ENCODE measurements at places on chromosomes 6 and 20.

DNA sequence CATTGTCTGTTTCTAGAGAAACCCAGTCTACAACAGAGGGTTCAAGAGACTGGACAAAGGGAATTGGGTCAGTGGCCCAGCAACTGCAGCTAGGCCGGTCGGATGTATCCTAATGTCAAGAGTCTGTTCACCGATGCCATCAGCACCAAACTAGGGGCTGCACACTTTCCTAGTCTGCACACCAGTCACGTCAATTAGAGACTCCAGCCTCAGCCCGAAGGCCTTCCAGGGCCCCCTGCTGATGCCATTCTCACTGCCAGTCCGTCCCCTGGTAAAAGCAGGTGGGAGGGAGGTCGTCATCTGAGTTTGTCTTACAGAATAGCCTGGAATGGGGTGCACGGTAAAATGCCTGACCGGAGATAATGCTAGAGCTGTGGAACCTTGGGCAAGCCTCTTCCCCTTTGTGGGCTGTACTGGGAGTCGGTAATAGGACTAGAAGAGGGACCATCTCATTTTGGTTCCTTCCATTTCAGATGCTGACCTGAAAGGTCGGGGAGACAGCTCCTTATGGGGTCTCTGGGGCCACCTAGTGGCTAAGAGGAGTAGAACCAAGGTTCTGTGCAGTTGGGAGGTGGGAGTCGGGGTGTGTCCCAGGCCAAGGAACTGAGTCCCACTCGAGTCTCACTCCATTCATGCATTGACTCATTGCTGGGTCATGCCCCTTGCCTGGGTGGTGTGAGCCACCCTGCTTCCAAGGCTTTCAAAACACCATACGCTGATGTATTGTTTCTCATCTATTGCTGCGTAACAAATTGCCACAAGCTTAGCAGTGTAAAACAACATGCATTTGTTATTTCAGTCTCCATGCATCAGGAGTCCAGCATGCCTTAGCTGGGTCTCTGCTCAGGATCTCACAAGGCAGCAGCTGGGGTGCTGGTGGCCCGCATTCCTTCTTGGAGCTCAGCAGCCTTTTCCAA is 5.1 kb downstream of the SOX12 start:
- peak; percentile 65 for DNase-seq

- peak; percentile 82 for DNase-seq
Measured at GRCh38 chr6:3228771-3229565, 1.5 kb upstream of the TUBB2B start.

- DNase-seq: no peak
Measured at GRCh38 chr6:11824986-11825385, 46.4 kb upstream of the ADTRP start.

- DNase-seq: peak; percentile 76
Measured at GRCh38 chr6:29723262-29723665, at the start of gene HLA-F. HLA-F (plus strand) TSS chr6:29723434; CDS start chr6:29723464, 30 bp downstream.

- DNase-seq: peak; percentile 39
Measured at GRCh38 chr20:57657535-57658446, 37.6 kb upstream of the ZBP1 start.

DNA sequence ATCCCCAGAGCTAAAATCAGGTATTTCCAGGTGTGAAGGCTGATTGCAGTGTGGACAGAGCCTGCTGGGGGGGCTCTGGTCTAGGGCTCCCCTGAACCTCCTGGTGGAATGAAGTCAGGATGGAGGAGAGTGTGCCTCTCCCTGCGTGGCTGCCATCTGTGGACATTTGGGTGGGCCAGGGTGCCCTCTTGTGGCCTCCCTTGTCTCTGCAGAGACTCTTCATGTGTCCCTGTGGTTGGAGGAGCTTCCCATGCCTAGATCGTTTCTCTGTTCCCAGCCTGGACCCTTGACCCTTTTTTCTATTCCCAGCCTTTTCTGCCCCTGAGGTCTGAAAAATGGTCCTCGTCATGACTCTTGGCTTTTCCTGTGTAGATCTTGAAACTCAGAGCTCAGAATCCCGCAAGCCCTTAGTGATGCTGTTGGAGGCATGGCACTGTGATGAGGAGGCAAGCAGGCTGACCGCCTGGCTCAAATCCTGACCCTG is 9.9 kb upstream of the PSMF1 start:
- peak; percentile 75 for DNase-seq
